ENCODE measurements at places on chromosomes 6 and 20. TPM values are rescaled to one million over a fixed set of nuclear protein-coding genes. Genes with fewer than 3 reads are reported as not detected.

- no peak overlapping the region for H3K27ac ChIP-seq
- peaks cover 45% of the 10 kb centered on the region for H3K36me3 ChIP-seq
- H3K4me1 ChIP-seq: peaks cover 23% of the 10 kb centered on the region
- no peak overlapping the region for H3K4me3 ChIP-seq
These were observed 344.8 kb downstream of the THBS2 start for GRCh38 chr6:168908887-168909286.

DNA sequence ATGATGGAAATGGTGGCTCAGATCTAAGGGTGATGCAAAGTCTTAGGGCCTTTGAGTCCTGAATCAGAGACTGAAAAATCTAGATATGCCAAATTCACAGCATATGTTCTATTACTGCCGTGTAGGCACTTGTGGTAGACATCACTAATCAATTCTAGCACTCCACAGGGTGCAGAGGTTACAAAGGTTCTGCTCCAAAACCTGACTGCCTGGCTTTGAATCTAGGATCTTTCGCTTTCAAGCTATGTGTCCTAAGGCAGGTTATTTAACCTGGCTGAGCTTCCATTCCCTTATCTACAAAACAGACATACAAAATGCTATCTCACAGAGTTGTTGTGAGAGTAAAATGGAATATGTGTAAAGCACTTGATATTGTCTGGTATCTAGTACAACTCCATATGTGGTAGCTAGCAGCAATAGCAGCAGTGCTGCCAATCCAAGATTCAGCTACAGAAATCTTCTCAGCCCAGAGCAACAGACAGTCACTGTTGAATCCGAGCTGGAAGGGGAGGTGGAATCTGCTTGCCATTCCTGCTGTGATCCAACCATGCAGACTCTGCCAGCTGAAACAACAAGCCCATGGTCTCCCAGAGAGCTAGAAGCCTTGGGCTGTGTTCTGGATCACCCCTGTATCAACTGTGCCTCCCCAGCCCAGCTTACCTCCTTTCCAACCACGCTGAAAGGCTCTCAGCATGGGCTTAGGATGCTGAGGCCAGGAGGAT lies 206.9 kb downstream of the TFAP2C start:
- peaks cover 31% of the 10 kb centered on the region for H3K4me1 ChIP-seq
- H3K27ac ChIP-seq: no peak overlapping the region
- no peaks in the 10 kb centered on the region for H3K27me3 ChIP-seq

DNA sequence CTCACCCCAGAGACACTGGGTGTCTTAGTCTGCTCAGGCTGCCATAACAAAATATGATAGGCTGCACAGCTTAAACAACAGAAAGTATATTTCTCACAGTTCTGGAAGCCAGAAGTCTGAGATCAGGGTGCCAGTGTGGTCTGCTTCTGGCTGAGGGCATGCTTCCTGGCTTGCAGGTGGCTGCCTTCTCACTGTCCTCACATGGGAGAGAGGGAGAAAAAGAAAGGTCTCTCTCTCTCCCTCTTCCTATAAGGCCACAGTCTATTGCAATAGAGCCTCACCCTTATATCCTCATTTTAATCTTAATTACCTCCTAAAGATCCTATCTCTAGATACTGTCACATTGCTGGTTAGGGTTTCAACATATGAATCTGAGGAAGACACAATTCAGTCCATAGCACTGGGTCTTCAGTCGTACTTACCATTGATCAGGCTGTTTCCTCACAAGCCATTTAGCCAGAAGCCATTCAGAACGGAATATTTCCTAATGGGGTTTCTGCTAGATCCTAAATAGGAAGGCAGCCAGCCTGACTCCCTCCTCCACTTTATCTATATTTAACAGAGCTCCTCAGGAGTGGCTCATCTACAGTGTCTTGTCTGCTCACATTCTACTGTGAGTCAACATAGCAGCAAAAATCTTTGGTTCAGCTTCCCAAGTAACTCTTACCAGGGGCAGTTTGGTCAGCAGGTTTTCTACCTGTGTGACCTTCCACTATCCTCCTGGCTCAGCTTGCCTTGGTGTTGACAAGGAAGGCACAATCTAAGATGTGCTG lies 42.2 kb downstream of the CD164 start:
- peaks cover 8% of the 10 kb centered on the region for H3K4me1 ChIP-seq
- no peaks in the 10 kb centered on the region for H3K27me3 ChIP-seq
- no peak overlapping the region for H3K4me3 ChIP-seq
- DNase-seq: no peak
- H3K36me3 ChIP-seq: no peaks in the 10 kb centered on the region

GRCh38 chr6:30156262-30156599 lies 4.8 kb downstream of the TRIM10 start:
- H3K4me3 ChIP-seq: no peak overlapping the region
- peaks cover 37% of the 10 kb centered on the region for H3K27me3 ChIP-seq
- no peak for DNase-seq
- no peak overlapping the region for H3K27ac ChIP-seq
- H3K36me3 ChIP-seq: no peaks in the 10 kb centered on the region

DNA sequence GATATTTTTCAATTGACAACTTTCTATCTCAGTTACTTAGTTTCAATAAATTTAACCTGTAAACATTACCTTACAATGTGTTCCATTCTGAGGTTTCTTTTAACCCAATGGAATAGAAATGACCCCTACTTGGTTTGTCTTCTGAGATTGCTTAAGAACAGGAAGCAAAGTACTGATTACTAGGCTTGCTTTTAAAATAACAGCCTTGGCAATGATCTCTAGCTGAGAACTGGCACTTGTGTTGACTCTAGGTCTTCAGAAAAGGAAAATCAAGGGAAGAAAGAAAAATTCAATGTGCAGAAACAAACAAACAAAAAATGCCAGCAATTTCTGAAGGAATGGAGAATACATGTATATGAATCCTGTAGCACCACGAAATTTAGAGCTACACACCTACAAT lies 66.1 kb downstream of the SYNE1 start:
- no peaks in the 10 kb centered on the region for H3K27me3 ChIP-seq
- no peak overlapping the region for H3K4me3 ChIP-seq
- H3K36me3 ChIP-seq: no peaks in the 10 kb centered on the region
- DNase-seq: no peak

DNA sequence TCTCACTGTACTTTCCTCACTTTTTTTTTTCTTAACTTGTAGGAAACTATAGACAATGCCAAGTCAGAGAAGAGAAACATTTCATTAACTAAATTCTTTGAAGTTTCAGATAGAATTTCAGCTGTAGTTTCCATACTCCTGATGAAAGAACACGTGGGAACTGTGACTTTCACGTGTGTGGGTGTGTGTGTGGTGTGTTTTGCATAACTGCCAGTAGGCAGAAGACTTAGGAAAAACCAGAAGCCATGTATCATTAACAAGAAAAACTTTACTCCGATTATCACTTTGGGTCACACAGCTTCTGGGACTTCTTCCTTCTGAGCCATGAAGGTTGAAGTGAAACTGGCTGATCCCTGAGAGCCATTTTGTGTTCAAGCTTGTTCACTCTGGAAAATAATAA lies 483.3 kb downstream of the TFAP2B start:
- H3K27ac ChIP-seq: no peak overlapping the region
- H3K4me1 ChIP-seq: peaks cover 6% of the 10 kb centered on the region
- H3K36me3 ChIP-seq: no peaks in the 10 kb centered on the region

- no peak overlapping the region for H3K4me3 ChIP-seq
- peak; percentile 9 for DNase-seq
- no peaks in the 10 kb centered on the region for H3K36me3 ChIP-seq
- H3K27me3 ChIP-seq: peaks cover 8% of the 10 kb centered on the region
- H3K4me1 ChIP-seq: peaks cover 32% of the 10 kb centered on the region
- H3K27ac ChIP-seq: no peak overlapping the region
These were observed 5.2 kb upstream of the VEGFA start for GRCh38 chr6:43764772-43765171.

- no peak overlapping the region for H3K4me3 ChIP-seq
- H3K36me3 ChIP-seq: no peaks in the 10 kb centered on the region
- no peak overlapping the region for H3K27ac ChIP-seq
- H3K27me3 ChIP-seq: no peaks in the 10 kb centered on the region
These were observed 64.8 kb upstream of the POU3F2 start for GRCh38 chr6:98769546-98769945.

Gene PROKR2
- total RNA-seq: 2.0 TPM

Gene PI3
- total RNA-seq: not detected

Data from WTC11 (cell line).